Astrocyte of the spinal cord (primary cell): ENCODE measurements at places on chromosomes 5 and 9.

- no peak for DNase-seq
Observed at GRCh38 chr5:72505016-72505415, 2.2 kb downstream of the ZNF366 start.

DNA sequence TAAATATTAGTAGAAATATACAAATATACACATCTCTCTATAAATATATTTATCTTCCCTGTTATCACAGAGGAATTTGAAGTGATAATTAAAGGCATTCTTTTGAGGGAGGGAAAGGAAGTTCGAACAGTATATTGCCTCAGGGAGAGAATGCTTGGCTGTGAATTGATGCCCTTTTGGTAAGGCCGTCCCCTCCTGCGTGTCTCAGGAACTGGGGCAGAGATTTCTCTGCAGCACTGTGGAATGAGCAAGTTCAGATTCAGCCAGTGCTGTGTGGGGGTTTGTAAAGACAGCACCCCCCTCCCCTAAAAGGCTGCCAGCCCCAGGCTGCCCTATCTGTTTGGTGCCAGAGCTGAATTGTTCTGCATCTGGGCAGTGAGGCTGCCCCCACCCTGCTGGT, 42.0 kb downstream of the UBE2QL1 start:
- DNase-seq: no peak

GRCh38 chr5:104594850-104595249, 1032.3 kb upstream of the NUDT12 start:
- DNase-seq: no peak

DNA sequence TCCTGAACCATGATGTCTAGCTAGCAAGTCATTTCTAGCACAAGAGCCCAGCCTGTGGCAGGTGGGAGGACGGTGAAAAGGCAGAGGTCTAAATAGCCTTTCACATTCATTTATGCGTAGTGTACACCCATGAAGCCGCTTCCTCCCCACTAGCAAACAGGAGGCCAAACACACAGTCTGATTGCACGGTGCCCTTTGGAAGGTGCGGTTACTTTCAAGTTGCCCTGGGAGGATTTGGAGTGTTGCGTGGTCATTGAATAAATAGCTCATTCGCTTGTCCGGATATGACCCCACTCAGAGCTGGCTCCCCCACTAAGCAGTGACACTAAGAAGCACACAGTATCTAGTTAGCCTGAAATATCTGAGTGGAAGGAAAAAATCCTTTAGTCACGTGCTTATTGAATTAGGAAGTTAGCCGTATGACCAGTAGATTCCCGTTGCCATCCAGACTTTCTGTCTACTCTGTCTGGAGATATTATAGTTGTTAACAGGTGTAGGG, 664 bp upstream of the ARSB start:
- DNase-seq: peak; percentile 70

DNA sequence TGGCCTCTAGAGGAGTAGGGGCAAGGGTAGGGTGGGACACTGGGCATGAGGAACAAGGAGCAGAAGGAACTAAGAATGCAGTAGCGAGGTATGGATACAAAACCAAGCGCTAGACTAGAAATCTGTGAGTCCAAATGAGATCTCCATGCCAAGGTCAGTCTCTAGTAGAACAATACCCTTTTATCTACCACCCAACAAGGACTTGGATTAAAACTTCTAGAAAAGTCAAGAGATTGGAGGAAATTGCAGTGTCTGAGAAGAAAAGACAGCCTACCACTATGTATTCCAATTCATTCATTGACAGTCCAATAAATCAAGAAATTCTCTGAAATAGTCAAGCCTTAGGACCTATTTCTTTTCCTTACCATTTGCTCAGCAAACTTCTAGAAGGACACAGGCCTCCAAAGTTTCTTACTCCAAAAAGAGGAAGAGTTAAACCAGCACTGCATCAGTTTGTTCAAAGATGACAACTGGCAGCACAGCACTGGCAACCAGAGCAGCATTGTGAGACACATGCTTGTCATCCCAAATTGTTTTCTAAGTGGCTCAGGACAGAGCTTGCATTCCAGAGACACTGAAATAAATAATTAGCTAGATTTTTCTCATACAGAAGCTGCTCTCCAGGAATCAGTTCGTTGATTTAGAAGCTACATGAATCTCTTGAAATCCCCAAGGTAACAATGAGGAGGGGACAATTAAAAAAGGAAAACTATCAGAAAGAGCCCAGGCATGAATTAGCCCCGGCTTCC, 22.6 kb downstream of the ABCA1 start:
- no peak for DNase-seq

DNA sequence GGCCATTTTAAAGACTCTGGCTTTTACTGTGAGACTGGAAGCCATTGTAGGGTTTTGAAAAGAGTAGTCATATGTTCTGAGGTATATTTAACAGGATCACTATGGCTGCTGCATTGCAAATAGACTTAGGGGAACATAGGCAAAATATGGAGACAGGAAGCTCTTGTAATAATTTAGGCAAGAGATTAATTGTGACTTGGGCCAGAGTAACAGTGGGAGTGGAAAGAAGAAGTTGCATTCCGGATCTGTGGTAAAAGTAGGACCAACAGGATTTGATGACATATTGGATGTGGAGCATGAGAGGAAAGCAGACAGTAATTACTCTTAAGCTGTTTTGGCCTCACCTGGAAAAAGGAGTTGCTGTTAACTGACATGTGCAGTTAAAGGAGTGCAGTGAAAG, 85.6 kb downstream of the SMIM15 start:
- no peak for DNase-seq

DNA sequence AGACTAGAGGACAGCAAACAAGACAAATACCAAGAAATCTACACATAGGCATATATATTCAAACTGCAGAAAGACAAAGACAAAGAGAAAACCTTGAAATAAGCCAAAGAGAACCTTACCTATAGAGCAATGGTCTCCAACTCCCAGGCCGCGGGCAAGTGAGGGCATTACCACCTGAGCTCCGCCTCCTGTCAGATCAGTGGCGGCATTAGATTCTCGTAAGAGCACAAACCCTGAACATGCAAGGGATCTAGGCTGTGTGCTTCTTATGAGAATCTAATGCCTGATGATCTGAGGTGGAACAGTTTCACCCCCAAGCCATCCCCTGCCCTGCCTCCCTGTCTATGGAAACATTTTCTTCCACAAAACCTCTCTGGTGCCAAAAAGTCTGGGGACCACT, 101.0 kb upstream of the MRPS30 start:
- no peak for DNase-seq

GRCh38 chr5:78776637-78777036, 128.1 kb upstream of the LHFPL2 start:
- peak; percentile 47 for DNase-seq

DNA sequence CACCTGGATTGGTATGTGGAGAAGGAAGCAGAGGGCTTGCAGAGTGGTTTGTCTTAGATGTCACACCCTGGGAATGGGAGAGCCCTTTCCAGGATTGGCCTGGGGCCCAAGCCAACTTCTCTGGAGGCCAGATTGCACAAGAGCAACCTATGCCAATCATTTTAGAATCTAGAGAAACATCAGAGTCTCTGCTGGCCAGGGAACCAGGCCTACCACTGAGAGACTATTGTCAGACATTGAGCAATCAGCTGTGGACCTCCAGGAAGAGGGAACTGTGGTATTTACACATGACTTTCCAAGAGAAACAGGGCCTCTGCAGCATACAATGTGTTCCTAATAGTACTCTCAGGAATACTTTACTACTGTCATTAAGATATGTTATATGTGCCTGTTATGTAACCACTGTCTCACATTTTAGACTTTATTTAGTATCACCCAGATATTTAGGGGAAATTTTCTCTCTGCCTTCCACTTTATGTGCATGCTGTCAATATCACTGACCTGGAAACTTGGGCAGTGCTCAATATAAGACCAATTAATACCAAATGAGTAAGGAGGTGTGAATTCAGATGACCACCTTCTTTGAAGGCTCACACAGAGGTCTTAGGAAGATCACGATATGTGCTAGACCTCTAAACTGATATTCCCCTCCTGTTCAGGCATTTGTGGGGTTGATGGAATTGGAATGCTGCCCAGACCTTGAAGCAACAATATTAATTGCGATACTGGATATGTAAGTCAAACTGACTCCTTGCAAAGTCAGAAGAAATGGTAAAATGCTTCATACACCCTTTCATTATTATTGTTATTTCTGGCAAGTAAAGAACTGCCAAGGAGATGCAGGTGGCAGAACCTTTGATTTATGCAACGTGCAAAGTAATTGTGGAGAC, 20.5 kb upstream of the CCL28 start:
- DNase-seq: peak; percentile 86

- DNase-seq: peak; percentile 83
Observed at GRCh38 chr5:134547579-134547978, 22.1 kb downstream of the JADE2 start.

DNA sequence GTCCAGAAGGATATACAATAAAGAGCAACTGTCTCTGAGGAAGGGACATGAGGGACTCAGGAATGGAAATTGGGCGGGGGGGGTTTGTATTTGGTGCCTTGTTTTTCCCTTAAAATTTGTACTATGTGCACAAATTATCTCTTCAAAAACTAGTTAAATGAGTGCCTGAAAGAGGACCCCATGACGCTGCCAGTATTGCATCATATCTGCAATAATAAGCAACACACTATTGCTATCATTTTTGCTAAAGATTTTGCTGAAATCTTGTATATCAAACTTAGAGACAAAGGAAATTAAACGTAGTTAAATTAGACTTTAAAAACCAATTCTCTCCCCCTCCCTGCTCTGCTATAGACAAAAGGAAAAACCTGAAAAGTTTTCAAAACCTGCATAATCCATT, 89.7 kb upstream of the SLC30A5 start:
- no peak for DNase-seq

- no peak for DNase-seq
Observed at GRCh38 chr5:63089147-63089546, 510.5 kb downstream of the LRRC70 start.

- DNase-seq: no peak
Observed at GRCh38 chr5:5139336-5139776, 774 bp upstream of the ADAMTS16 start.

GRCh38 chr9:20729523-20729922, 45.5 kb downstream of the FOCAD start:
- DNase-seq: no peak

DNA sequence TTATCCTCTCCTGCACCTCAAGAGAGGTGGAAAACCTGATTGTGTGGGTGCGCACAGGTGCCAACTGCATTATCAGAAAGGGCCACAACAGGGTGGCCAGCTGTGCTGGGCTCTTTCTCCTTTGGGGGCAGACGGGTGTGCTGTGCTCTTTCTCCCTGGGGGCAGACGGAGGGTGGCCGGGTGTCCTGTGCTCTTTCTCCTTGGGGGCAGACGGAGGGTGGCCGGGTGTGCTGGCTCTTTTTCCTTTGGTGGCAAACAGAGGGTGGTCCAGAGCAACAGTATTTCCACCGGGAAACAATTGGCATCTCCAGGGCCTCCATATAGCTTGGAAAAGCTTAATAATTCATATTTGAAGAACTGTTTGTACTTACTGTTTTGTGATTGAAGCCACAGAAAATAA, 6.8 kb downstream of the LMX1B start:
- DNase-seq: no peak
